ENCODE measurements at places on chromosomes 6 and 20.
A peak's percentile ranks its signal among the peaks of the same experiment; 100 is the strongest.

DNA sequence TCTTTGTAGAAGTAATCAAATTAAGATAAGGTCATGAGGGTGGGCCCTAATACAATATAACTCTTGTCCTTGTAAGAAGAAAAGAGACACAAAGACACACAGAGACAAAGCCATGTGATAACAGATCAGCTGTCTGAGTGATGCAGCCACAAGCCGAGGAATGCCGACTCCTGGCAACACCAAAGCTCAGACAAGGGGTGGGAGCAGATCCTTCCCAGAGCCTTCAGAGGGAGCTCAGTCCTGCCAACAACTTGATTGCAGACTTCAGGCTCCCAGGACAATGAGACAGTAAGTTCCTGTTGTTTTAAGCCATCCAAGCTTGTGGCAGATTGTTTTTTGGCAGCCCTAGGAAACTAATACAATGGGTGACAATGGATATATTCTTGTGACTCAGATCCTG is 325.0 kb upstream of the AGPAT4 start:
- DNase-seq = no peak

GRCh38 chr20:38377039-38377685 is 30.9 kb downstream of the LBP start:
- DNase-seq = no peak

GRCh38 chr6:8006208-8006607 is 58.0 kb downstream of the BLOC1S5 start:
- peak; percentile 26 for DNase-seq

DNA sequence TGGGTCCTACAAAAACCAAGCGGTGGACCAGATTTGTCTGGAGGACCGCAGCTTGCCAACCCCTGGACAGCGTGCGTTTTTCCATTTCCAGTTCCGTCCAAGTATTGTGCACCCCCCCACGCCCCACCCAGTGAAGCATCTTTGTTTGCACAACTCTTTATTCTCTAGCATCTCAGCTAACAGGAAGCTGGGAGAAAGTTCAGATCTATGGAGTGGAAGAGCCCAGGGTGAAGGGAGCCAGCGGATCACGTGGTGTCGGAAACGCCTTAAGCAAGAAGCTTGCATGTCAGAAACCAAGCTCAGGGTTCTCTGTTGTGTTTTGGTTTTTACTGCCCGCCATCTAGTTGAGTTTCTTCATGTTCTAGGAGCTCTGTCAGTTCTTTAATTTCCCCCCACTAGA is 29.9 kb downstream of the ARID1B start:
- no peak for DNase-seq

- peak; percentile 58 for DNase-seq
These were observed 13.5 kb upstream of the DACT2 start for GRCh38 chr6:168333039-168333438.

- no peak for DNase-seq
These were observed 169.1 kb upstream of the SHLD1 start for GRCh38 chr20:5580940-5581708.

- DNase-seq = no peak
These were observed 119.9 kb upstream of the ENPP5 start for GRCh38 chr6:46290421-46291274.

GRCh38 chr6:42522942-42523814 is 40.7 kb upstream of the UBR2 start:
- DNase-seq = no peak

GRCh38 chr6:47489995-47490394 is 12.4 kb downstream of the CD2AP start:
- DNase-seq = no peak

All from 8988T (cell line).